ENCODE measurements at places on chromosomes 12 and 14.

GRCh38 chr12:76240281-76240680 is 107.9 kb downstream of the BBS10 start:
- DNase-seq, result no peak

GRCh38 chr14:30240685-30241084 is 313.0 kb upstream of the PRKD1 start:
- DNase-seq, result no peak

DNA sequence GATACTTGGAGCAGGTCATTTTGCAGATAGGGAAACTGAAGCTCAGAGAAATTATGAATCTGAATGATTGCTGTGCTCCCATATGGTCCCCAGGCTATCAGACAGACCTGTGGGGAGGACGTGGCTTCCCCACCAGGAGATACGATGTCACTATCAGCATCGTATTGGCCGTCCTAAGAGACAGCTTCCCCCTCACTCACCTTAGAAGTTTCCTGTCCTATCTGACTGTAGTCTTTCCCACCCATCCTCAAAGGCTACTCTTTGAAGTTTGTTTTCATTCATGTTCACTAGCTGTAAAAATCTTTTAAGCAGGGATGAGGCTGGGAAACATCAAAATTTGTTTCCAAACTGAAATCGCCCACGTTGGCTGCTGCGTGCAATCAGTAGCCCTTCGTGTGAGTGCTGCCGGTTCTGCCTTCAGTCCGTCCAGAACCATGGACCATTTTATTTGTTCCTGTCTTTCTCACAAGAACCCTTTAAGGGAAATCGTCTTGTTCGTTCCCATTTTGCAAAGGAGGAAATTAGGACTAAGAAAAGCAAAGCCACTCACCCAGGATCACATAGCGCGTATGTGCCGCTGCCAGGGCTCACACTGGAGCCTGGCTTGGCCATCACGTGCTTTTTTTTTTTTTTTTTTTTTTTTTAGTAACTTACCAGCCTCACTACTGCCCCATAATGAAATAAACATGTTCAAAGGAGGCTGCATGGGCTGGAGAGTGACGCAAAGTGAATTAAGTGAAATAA is 1.0 kb upstream of the KDM2B start:
- no peak for DNase-seq

- no peak for DNase-seq
These were observed 59.8 kb downstream of the PLEKHG3 start for GRCh38 chr14:64763801-64764621.

GRCh38 chr14:75877292-75877691 is 104.5 kb downstream of the TGFB3 start:
- DNase-seq, result no peak

GRCh38 chr14:23556700-23557440 is 799 bp downstream of the THTPA start:
- DNase-seq, result no peak

- DNase-seq, result no peak
These were observed 32.4 kb downstream of the CCDC59 start for GRCh38 chr12:82325540-82326336.

DNA sequence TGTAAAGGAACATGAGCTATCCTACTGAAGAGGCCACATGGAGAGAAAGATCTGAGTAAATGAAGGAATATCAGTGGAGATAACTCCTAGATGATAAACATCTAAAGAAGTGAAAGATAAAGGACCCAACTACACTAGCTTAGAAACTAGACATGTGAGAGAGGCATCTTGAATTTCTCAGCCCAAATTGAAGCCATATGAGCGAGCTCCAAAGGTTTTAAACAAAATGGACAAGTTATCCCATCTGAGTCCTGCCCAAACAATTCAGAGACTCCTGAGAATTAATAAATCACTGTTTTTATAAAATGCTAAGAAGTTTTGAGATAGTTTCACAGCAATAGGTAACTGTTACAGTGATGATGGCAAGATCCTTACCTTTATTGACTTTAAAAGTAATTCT is 438.9 kb downstream of the NAV3 start:
- DNase-seq, result no peak

- DNase-seq, result peak; percentile 41
These were observed 156.3 kb upstream of the PZP start for GRCh38 chr12:9364224-9365176.

DNA sequence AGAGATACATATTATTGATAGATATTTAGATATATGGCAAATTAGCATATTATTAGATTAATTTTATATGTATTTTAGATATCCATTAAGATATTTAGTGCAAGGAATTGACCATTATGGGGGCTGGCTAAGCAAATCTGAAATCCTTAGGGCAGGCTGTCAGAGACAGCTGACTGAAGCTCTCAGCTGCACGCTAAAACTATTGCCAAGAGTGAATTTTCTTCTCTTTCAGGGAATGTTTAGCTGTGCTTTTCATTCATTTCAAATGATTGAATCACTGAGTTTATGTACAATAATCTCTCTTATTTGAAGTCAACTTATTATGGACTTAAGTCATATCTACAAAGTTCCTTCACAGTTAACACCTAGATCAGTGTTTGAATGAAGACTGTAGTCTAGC is 566.5 kb downstream of the LRFN5 start:
- DNase-seq, result no peak

GRCh38 chr14:92315050-92315805 is 7.7 kb upstream of the SLC24A4 start:
- DNase-seq, result no peak

GRCh38 chr12:95371571-95371970 is 102.4 kb upstream of the METAP2 start:
- no peak for DNase-seq

DNA sequence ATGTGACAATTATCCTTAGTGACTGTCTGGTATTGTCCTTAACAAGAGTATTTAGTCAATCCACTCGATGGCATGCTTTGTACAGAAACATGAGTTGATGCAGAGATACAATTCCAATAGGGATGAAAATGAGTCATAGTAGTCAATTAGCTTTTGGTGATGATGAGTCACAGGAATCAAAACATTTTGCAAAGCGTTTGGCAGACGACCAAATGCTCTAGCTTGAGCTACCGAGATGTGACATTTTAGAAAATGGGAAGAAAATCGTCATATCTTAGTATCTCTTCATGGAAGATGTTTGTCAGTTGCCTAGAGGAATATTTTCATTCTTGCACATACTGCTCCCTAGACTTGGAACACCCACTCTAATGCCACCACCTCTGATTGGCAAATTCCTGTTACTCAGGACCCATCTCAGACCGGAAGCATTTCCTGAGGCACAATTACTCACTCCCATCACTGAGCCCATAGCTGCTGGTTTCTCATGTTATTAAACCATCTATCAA is 95.0 kb downstream of the LMNTD1 start:
- DNase-seq, result peak; percentile 90

DNA sequence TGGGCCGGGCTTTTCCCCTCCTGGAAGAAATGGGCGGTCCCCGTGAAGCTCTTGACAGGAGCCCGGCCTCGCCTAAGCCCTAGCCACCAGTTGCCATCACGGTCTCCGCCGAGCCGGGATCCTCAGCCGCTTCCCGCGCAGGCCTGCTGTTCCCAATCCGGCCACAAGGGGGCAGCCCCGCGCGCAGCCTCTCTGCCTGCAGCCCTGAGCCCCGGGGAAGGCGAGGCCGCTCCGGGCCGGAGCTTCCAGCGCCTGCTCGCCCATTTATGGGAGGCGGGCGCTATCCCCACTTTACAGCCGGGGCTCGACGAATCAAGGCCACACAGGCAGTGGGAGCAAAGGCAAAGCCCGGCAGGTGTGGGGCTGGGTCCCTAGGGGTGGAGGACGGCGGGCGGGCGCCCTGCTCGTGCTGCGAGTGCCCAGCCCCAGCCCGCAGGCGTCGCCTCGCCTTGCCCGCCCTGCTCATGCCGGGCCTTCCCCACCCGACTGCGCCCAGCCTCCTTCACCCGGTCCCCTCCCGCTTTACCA is 61.5 kb downstream of the LGMN start:
- peak; percentile 44 for DNase-seq

DNA sequence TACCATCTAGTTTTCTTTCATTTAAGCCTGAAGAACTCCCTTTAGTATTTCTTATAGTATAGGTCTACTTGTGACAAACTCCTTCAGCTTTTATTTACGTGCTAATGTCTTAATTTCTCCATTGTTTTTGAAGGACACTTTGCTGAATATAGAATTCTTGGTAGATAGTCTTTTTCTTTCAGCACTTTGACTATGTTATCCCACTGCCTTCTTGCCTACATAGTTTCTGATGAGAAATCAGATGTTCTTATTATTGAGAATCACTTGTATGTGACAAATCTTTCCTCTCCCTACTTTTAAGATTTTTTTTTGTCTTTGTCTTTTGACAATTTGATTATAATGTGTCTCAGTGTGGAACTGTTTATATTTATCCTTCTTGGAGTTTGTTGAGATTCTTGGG is 5.1 kb upstream of the MIS18BP1 start:
- no peak for DNase-seq

- DNase-seq, result no peak
These were observed 278.3 kb downstream of the SEC23A start for GRCh38 chr14:38824706-38825105.

DNA sequence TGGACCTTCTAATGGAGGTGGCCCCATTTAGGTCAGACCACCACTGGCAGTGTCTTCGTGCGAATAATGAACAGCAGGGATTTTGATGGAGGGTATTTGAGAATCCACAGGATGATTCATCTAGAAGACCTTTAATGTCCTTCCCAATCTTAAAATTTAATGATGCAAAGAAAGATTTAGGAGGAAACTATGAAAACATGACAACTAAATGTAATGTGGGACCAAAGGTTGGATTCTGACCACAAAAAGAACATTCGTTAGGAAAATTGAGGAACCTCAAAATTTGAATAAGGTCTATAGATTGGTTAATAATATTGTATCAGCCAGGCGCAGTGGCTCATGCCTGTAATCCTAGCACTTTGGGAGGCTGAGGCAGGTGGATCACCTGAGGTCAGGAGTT is 78.2 kb upstream of the TMPO start:
- DNase-seq, result no peak

DNA sequence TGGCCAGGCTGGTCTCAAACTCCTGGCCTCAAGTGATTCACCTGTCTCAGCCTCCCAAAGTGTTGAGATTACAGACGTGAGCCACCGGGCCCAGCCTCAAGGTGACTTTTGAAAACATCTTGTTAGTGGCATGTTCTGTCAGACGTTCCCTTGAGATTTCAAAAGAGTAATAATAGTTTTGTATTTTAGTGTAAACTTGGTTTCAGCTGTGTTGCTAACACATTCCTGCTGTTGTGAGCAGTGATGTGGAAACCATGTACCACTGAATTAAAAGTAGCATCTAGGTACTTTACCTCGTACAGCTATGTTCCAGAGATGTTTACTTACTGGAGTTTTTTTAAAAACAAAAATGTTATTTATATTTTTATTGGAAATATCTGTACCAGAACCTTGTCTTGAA is 111.3 kb downstream of the AEBP2 start:
- no peak for DNase-seq

DNA sequence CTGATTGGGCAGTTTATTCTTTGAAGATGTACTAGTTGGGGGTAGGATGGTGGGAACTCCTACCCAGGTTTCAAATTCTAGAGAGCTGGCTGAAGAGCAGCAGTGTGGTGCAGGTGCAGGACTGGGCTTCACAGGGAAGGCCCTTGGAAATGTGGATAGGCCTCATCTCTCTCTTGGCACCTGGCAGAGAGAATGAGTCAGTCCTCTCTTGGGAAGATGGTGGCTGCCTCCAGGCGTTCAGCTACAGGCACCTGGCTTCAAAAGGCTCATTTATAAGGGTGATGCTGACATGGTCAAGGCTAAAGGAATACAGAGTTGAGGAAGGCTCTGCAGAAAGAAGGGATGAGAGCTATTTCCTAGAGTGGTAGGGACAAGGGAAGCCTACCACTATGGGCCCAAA is 179.7 kb upstream of the VASH1 start:
- DNase-seq, result no peak

- no peak for DNase-seq
These were observed 81.3 kb downstream of the SLC25A47 start for GRCh38 chr14:100404419-100404818.

DNA sequence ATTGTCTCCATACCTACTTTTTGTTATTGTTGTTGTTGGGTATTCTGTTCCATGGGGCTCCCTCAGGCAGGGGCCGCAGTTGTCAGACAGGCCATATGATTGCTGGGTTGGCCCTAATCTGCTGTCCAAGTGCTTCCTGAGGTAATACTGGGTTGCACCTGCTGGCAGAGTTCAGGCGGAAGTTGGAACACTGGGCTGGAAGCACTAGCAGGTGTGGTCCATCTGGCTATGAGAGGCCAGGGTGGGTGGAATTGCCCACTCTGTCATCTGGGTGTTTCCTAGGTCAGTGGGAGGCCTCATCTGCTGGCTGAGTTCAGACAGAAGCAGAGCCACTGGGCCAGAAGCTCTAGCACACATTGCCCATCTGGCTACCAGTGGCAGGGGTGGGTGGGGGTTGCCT is 81.3 kb upstream of the NID2 start:
- no peak for DNase-seq

GRCh38 chr12:53599579-53599978 is 26.6 kb downstream of the ATF7 start:
- no peak for DNase-seq

DNA sequence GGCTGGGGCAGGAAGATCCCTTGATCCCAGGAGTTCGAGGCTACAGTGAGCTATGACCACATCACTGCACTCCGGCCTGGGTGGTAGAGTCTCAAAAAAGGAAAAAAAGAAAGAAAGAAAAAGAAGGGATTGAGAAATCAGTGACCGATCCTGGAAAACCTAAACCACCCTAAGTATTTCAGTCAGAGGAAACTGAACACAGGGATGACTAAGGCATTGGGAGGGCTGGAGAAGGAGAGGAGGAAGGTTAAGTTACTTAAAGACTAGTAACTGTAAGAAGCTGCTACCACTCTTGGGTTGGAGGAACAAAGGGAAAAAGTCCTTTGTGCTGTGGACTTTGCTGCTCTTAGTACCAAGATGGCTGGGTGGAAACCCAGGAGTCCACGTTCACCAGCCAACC is 10.6 kb downstream of the HHIPL1 start:
- DNase-seq, result no peak

GRCh38 chr14:72892103-72892878 is 1.6 kb downstream of the DPF3 start:
- peak; percentile 15 for DNase-seq

DNA sequence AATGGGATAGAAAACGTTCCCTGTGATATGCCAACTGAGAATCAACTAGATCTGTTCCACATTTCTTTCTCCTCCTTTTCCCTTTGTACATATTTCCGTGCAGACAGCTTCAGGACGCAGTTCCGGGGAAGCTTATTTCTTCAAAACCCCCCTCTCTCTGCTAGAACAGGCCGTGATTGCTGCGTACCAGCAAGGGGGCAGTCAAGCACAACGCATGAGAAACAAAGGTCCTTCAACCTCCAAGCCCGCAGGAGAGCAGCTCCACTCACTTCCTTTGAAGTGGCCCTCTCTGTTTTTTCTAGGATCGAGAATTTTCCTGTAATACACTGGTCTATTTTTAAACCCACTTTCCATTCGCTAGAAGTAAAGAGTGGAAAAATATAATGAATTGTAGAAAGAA is 80.8 kb downstream of the ZNF664 start:
- no peak for DNase-seq

DNA sequence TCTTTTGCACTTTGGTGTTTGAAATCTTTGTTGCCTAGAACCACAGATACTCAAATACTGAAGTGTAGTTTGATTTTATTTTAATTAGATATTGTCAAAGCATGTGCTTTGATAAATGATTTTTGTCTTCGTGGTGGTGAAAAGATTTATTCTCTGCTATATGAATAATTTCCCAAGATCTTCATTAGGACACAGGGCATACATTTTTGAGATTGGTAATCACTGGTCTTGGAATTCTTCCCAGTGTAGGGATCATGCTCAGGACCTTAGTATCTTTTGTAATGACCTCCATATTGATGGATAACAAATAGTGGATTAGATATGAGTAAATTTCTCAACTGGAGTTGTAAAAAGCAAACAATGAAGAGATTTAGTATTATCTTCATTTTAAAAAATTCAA is 28.2 kb downstream of the TBK1 start:
- no peak for DNase-seq

Measured in T1000 (cell line).